ENCODE measurements at places on chromosomes 12 and 14.

GRCh38 chr12:103144278-103144677 is 186.8 kb downstream of the ASCL1 start:
- DNase-seq, result no peak

DNA sequence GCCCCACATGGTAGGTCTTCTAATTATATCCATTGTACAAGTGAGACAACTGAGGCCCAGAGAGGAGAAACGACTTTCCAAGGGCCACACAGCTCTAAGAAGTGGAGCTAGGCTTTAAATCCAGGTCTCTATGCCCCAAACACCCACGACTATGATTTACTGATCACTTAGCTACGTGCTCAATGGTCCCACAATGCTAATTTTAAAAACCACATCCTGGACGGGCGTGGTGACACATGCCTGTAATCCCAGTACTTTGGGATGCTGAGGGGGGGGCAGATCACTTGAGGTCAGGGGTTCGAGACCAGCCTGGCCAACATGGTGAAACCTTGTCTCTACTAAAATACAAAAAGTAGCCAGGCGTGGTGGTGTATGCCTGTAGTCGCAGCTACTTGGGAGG is 8.4 kb upstream of the MLEC start:
- no peak for DNase-seq

DNA sequence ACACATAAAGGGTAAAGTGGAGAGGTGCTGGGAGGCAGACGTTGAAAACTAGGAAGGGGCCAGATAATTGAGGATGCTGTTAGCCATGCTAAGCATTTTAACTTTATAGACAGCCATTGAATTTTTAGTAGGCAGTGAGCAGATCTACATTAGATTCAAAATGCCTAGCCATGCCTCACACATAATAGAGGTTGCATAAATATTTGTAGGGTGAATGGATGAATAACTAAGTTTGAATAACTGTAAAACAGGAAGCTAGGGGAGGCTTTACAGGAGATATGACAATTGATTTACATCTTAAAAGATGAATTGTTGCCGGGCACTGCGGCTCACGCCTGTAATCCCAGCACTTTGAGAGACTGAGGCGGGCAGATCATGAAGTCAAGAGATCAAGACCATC is 12.3 kb upstream of the CCNT1 start:
- no peak for DNase-seq

DNA sequence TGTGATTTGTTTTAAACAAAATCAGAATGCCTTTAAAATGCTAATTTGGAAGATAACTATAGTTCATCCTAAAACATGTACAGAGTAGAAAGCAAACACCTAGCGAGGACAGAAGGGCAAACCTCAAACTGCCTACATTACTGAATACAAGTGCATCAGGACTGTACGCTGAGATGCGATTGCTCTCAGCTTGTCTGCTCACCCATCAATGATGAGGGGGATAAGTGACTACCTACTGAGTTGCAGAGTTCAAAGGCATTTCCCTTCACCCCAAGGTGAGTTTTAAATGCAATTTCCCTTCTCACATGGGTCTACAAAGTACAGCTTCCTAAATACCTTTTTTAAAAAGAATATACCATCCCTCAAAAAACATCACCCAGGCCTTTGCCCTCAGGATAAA is 52.9 kb downstream of the PHLDA1 start:
- no peak for DNase-seq

DNA sequence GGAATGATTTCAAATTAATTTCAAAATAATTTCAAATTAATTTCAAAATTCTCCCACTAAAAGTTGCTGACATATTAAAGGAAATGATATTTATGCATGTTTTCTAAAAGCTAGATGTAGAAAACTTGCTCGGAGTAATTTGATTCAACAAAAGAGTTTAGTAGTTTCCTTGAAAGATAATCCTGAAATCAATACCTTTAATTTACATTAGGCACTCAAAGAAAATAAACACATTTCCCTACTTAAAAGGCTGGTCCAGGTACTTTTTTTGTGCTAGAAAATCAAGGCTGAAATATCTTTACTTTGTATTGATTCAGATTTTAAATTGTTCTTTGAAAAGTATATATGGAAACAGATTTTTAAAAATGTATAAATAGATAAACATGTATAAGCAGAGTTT is 370.5 kb downstream of the RAD51B start:
- no peak for DNase-seq

- no peak for DNase-seq
Observed at GRCh38 chr14:78023112-78023511, 147.1 kb upstream of the NRXN3 start.

- no peak for DNase-seq
Observed at GRCh38 chr12:40577834-40578233, 114.4 kb upstream of the CNTN1 start.

GRCh38 chr14:102914474-102915291 is 7.8 kb upstream of the AMN start:
- no peak for DNase-seq

DNA sequence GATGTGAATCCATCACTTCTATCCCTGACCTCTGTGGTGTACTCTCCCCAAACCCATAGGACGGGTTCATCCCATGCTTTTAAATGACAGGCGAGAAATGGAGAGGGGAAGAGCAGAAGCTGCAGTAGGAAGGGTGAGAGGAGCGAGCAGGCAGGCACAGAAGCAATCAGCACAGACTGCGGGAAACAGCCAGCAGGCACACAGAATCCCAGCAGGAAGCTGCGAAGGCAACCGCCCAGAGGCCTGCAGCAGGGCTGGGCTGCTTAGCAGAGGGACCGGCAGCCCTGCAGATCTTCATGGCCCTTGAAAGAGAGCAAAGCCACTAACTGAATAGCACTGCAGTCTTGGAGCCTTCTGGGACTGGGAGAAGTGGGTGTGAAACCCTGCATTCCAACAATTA is 287.0 kb upstream of the FKBP4 start:
- no peak for DNase-seq

DNA sequence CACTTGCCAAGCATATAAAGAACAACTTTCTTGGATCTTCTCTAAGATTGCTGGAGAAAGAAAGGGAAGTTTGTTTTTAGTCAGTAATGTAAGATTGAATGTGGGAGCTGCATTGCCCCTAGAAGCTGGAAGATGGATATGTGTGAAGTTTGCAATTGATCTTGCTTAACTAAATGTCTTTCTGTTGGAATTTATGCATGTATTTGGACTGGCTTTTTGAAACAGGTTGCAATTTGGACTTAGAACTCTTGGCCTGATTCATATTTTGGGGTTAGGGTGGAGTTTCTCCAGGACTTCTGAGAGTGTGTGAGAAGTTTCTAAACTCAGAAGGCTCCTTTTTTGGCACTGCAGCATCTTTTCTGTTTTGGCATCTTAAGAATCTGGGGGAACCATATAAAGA is 26.4 kb downstream of the IFT43 start:
- DNase-seq, result no peak

DNA sequence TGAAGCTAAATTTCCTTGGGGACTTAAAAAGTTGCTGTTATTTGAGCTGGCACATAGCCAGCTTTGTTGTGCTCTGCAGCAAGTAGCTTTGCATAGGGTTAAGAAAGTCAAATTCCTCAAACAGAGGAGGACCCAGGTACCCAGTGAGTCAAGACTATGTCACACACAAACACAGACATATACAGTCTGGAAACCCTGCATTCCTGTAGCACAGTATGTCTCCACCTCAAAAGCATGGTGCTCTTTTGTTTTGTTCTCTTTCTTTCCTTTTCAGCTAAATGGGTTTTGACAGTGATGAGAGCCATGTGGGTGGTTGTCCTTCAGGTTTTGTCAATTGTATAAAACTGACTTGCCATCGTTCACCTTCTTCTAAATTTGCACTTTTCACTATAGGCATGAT is 179.6 kb upstream of the DIO2 start:
- DNase-seq, result peak; percentile 76

GRCh38 chr14:32469388-32470160 is 140.5 kb downstream of the AKAP6 start:
- peak; percentile 64 for DNase-seq

DNA sequence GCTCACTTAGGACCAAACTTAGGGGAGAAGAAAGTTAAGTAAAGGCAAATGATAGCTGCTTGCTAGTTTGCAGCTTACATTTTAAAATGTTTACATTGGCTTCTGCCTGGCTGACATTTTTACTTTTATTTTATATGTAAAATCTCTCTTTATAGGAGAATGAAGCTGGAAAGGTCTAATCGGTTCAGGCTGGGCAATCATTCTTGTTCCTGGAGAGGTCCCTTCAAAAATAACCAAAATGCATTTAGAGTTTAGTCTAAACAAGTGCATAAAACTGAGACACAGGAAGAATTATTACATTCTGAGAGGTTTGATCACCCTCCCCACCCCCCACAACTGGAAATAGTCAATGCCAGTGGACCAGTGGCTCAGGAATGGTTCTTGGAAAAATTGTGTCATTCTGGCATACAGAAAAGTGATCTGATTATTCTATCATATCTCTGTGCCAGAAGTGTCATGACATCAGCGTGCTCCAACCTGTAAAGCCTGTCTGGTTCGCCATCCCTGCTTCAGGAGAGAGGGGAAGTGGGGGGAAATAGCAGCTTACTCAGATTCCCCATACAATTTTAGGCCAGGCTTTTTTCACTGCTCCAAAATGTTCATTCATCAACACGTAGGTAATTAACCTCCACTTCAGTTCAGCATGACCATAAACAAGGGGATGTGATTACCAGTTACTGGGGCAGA is 4.2 kb downstream of the PRICKLE1 start:
- no peak for DNase-seq

GRCh38 chr14:45807178-45807899 is 554.3 kb upstream of the MIS18BP1 start:
- no peak for DNase-seq

DNA sequence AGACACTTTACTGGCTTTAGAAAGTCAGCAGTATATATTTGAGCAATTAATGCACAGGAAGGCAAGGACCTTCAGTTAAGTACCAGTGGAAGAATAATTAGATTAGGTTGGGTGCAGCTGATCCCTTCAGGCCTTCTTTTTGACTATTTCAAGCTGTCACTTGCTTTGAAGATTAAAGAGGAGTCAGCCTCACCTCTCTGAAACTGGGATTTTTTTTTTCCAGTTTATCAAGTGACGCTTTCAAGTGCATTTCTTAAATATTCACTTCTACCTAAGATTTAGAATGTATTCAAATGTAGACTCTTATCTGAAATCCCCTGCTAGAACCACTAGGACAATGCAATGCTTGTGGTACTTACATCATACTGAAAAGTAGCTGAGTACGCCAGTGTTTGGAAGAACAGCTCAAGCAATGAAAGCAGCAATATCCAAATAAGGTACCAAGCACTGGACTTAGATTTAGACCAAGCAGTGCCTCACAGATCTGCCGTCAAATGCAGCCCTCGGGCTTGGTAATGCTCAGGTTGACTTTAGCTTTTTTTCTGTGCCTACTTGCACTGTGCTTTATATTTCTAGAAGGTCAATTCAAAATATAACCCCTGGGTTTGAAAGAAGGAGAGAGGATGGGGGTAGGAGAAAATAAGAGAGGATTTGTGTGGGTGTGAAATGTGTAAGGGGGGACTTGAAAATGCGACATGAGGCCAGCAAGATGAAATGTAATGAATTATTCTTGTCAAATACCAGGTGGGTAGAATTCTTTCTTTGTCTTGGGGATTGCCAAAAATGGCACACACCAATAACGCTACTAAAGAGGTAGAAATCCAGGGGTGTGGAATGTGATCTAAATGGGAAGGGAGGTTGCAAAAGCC is 3.7 kb upstream of the FERMT2 start:
- no peak for DNase-seq

- no peak for DNase-seq
Observed at GRCh38 chr12:15538881-15539280, 216.6 kb downstream of the PTPRO start.

GRCh38 chr14:101489092-101489760 is 72.1 kb upstream of the DIO3 start:
- DNase-seq, result no peak

- DNase-seq, result no peak
Observed at GRCh38 chr12:88309546-88309945, 167.4 kb downstream of the TMTC3 start.

- peak; percentile 29 for DNase-seq
Observed at GRCh38 chr12:94671917-94672316, 21.6 kb upstream of the TMCC3 start.

Data from T47D (cell line).